CD4-positive, CD25-positive, alpha-beta regulatory T cell (primary cell): ENCODE measurements at places on chromosomes 1 and 21.

DNA sequence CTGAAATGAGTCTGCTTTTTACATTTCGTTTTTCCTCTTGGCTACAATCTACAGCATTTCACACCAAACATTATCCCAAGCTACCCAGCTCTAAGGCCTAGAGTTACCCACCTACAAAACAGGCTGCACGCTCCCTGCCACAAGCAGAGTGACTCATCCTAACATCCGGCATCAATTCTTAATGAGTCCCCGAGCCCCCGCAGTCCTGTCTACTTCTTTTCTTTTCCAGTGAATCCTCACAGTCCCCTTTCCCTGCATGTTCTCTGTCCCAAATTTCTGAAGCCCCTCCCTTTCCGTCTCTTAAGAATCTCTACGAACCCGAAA, 650 bp downstream of the PCNX2 start:
- peak; percentile 6 for DNase-seq

DNA sequence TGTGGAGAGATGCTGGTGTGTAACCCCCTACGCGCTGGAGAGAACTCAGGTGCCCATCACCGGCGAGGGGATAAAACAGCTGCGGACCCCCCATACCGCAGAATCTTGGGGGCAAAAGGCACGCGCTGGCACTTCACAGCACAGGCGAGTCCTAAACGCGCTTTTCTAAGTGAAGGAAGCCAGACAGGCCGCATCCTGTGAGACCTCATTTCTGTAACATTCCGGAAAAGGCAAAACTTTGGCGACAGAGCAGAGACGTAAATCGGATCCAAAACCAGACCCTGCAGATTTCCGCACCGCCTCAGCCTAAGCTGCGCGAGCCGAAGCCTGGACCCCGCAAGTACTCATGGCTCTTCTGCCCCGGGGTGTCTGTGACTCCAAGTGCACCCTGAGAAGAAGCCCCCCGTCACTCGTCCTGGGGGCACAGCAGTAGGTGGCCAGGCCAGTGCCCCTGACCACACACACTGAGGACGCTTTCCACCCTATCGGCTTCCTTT, 60.9 kb downstream of the SLX9 start:
- DNase-seq = no peak

DNA sequence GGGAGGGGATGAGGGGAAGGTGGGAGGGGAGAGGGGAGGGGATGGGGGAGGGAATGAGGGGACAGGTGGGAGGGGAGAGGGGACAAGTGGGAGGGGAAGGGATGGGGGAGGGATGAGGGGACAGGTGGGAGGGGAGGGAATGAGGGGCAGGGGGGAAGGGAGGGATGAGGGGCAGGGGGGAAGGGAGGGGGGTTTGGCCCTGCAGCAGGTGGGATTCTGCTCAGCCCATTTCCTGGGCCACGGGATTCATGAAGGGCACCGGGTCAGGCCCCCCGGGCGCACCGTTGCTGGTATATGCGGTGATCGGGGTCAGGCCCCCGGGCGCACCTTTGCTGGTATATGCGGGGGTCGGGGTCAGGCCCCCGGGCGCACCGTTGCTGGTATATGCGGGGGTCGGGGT, 15.1 kb upstream of the SAMD11 start:
- DNase-seq = no peak

GRCh38 chr1:181396811-181397210, 86.5 kb upstream of the CACNA1E start:
- peak; percentile 26 for DNase-seq

GRCh38 chr1:237903961-237904360, 13.2 kb upstream of the ZP4 start:
- no peak for DNase-seq

GRCh38 chr21:29708401-29708800, 231.4 kb downstream of the GRIK1 start:
- no peak for DNase-seq

GRCh38 chr1:19410393-19410792, 74.9 kb downstream of the CAPZB start:
- DNase-seq = no peak

- no peak for DNase-seq
Measured at GRCh38 chr1:161267321-161267720, 8.8 kb downstream of the PCP4L1 start.

DNA sequence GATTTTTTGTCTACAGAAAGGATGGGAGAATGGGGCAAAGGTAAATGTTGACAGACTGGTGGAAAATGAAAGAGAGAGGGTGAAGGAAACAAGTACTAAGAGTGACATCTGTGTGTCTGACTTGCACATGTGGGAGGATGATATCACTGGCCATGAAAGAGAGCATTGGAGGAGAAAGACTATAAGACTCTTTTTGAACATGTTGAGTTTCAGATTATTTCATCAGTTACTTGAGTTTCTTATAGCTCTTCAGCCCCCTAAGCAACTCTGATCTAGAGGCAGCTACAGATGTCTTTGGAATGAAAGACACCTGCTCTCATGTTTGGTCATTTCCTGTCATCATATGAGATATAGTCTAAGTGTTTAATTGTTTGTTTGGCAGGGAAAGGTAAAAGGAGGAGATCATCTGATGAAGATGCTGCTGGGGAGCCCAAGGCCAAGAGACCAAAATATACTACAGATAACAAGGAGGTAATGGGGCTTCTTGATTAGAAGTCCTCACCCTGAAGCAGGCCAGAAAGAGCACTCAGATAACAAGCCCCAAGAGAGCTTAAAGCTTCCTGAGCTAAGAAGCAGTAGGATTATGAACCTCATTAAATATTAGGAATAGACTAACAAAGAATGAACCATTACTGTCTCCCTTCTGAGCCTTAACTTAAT, 4.5 kb downstream of the POLR3C start:
- no peak for DNase-seq

DNA sequence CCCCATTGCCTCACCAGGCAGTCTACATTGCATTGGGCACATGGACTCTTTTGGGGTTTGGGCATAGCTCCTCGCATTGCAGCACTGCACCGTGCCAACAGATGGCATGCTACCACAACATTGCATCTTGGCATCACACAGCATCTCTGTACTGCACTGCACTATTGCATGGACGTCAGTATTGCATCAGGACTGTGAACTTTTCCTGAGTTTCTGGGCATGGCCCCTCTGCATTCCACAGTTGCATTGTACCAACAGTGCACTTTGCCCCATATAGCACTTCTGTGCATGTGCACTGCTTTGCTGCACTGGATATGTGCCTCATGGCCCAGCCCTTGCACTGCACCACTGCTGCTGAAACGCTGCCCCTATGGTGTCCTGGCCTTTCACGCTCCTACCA, 9.6 kb downstream of the PTPRU start:
- DNase-seq = no peak

- DNase-seq = no peak
Measured at GRCh38 chr1:109887884-109888283, 22.8 kb upstream of the CSF1 start.

GRCh38 chr1:94541246-94542087, at the start of gene F3:
Gene F3, minus strand, starts transcription at chr1:94541759. Its CDS starts 123 bp downstream, at chr1:94541636.
- DNase-seq = no peak
